ENCODE measurements at places on chromosomes 4 and X.

- DNase-seq: no peak
Observed at GRCh38 chr4:87912164-87913004, 63.1 kb upstream of the SPP1 start.

- no peak for DNase-seq
Observed at GRCh38 chr4:30600246-30601017, 119.7 kb upstream of the PCDH7 start.

DNA sequence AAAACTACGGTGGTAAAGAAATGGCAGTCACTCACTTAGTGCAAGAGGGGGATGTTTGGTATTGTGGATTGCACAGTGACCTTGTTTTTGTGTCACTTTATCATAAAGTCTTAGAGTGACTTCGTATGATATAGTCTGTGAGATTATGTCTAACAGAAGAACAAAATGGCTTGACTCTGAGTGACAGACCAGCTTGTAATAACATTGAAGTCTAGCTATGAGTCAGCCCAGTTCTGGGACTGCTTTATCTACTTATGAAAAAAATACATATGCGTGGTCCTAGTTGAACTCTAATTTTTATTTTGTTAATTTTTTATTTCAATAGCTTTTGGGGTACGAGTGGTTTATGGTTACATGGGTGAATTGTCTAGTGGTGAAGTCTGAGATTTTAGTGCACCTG, 20.0 kb downstream of the DCLK2 start:
- no peak for DNase-seq

- no peak for DNase-seq
Observed at GRCh38 chr4:153402366-153402765, 57.9 kb downstream of the MND1 start.

DNA sequence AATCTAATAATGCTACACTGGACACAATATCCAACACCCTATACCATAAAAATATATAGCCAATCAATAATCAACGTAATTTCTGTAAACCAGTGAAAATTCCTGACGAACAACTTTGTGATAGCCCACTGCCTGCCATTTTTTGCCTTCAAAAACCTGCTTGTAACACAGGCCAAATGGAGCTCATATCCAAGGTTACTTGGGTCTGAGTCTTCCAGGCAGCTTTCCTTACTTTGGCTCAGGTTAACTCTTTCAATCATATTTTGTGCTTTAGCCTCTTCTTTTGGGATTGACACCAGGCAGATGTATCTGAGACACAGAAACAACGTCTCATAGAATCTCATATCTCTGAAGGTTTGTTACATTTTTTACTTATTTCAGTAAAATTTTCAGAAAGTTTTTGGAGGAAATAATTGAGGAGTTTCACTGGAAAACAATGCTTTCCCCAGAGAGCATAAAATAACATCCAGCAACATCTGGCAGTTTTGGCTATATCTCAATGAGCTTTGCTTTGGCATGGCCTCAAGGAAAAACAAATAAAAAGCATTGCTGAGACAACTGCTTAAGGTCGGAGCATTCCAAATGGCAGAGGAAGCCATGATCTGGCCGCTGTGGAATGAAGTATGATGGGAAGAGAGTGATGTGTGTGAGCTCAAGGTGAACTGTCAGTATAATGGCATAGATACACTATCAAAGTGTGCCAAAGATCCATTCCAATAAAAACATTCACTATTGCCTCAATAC, 162.9 kb upstream of the SPIN4 start:
- no peak for DNase-seq

GRCh38 chr4:39103291-39103690, 41.3 kb downstream of the KLHL5 start:
- DNase-seq: no peak

DNA sequence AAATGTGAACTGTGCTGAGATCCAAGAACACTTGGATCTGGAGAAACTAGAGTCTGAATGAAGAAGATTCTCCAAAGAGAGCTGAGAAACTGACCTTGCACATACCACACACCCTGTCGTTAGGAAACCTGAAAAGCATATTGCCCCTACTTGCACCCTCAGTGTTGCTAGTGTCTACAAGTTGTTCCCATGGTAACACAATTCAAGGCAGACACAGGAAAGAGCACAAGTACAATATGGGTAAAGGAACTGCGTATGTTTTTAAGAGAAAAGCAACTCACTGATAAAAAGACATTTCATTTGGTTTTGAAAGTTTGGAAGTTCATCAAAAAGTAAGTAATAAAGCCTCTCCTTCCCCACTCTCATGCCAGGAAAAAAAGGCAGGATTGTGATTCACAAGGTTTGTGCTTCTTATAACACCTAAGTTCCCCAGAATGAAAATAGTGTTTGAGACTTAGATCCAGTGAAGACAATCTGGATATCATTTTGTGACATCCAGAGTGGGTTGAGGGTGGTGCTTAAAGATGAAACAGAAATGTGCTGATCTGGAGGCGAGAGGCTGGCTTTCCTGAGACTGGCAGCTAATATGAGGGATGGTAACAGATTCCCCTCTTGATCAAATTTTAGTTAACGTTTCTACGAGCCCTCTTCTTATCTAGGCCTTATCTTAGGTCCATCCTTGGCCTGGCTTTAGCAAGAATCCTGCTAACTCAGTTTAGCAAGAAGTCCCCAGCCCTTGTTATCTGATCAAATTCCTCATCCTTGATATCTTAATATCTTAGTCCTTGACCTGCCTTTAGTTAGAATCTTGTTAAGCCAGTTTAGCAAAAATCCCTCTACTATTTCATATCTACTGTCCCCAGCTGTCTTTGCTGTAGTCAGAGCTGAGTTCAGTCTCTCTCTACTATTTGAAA, 42.3 kb downstream of the NIPAL1 start:
- DNase-seq: no peak

DNA sequence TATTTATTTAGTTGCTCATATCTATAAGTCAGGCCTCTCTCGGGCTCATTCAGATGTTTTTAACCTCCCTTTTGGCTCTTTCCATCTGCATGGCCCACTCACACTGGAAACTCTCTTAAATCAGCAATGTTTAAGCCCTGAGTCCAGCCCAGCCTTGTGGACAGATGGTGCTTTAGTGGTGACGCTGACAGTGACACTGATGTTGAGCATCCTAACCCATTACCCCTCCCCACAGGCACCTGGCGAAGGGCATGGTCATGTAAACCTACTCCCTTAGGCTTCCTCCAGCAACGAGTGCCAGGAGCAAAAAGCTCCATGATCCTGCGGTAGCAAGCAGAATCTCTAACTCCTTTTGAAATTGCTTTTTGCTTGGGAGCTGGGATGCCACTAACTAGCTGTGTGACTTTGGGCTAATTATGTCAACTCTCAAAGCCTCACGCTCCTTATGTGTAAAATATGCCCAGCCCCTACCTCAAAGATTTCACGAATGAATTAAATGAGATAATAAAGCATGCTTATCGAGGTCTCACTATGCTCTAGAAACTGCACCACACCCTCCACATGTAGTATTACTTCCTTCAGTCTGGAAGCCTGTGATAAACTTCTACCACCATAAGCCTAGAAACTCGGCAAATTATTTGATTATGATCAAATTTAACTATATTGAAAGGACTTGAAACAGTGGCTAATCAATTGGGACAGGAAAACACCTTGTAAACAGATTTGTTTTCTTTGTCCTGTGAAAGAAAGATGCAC, 569.4 kb downstream of the BCOR start:
- no peak for DNase-seq

- no peak for DNase-seq
Observed at GRCh38 chr4:5996641-5997040, 21.6 kb downstream of the C4orf50 start.

GRCh38 chr4:165208221-165208652, 876 bp downstream of the KLHL2 start:
- no peak for DNase-seq

- no peak for DNase-seq
Observed at GRCh38 chrX:120365320-120365719, 3.4 kb downstream of the ATP1B4 start.

DNA sequence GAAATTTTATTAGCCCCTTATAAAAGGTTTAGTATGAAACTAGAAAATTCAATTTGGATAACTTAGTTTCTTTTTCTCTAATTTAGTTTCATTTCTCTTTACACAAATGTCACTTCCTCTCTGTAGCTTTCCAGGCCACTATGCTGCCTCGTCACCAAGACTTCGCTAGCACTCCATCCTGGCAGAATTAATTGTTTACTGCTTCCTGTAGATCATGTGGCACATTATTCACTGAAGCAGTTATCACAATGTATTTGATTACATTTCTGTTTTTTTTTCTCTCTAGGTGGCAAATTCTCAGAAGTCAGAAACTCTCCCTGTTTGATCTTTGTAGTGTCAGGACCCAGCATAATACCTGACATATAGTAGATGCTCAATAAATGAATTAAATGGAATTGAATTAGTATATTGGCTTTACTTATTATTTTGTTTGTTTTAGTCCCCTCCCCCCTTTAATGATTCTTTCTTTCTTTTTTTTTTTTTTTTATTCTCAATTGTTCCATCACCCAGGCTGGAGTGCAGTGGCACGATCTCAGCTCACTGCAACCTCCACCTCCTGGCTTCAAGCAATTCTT, 9.3 kb upstream of the SAT1 start:
- DNase-seq: no peak

- DNase-seq: no peak
Observed at GRCh38 chrX:19629541-19629940, 114.2 kb upstream of the MAP3K15 start.

DNA sequence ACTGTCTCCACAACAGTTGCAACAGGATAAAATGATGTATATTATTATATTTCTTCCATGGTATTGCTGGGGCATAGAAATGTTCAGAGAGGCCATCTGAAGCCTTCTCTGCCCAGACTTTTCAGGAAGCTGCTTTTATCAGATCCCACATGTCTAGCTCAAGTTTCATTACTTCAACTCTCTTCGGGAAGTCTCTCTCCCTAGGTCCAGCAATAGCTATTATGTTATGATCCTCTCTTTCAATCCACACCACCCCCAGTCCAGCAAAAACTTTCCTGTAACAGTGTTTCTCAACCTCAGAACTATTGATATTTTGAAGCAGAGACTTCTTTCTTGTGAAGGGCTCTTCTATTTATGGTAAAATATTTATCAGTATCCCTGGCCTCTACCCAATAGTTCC, 44.9 kb downstream of the CXCL1 start:
- DNase-seq: no peak

- no peak for DNase-seq
Observed at GRCh38 chr4:184395451-184395917, 78.9 kb downstream of the IRF2 start.

DNA sequence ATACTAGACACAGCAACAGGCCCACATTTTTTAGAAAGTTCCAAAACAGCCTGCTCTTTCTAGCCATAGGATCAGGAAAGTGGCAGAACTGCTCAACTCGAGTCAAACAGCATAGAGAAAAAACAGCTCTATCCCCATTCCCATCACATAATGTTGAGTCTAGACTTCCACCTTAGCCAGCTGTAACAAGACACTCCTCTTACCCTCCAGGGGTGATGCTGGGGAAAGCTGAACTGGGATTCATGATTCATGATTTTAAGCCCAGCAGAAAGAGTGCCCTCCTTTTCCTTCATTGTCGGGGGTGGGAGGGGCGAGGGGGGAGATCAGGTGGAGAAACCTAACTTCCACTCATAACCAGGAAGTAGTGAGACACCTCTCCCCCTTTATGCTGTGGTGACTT, 86.1 kb downstream of the CENPC start:
- no peak for DNase-seq

All from cerebellar nuclear complex (tissue), 1 donor.